ENCODE measurements at places on chromosomes 3 and 15. TPM values are rescaled to one million over a fixed set of nuclear protein-coding genes. Genes with fewer than 3 reads are reported as not detected.

- DNase-seq, result no peak
These were observed 74.3 kb downstream of the TJP1 start for GRCh38 chr15:29747837-29748417.

DNA sequence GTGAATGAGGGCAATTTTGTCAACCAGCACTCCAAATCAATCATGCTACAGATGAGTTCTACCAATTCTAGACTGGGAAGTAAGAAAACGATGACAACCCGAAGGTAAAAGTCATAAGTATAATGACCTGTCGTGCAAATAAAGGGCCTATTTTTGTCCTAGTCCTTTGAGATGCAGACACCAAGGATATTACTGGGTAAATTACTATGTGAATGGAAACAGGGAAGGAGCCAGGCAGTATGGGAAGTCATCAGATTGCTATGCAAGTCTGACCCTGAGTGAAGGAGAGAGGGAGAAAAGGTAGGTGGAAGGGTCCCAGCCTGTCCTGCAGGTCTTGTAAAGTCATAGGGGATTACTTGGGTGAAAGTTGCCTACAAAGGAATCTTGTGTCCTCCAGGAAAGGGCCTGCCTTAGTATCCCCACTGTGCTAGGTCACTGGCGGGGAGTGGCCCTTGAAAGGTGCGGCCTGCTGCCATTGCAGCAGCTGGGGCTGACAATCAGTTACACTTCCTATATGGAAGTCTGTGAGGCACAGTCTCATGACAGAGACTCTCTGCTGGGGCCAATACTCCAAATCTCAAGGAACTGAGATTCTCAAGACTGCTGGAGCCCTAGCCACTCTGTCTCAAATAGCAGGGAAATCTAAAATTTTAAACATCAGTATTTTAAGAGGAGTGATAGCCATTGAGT, 149.9 kb upstream of the SLC2A2 start:
- no peak for DNase-seq

GRCh38 chr15:56736308-56736707, 3.0 kb upstream of the ZNF280D start:
- DNase-seq, result no peak

DNA sequence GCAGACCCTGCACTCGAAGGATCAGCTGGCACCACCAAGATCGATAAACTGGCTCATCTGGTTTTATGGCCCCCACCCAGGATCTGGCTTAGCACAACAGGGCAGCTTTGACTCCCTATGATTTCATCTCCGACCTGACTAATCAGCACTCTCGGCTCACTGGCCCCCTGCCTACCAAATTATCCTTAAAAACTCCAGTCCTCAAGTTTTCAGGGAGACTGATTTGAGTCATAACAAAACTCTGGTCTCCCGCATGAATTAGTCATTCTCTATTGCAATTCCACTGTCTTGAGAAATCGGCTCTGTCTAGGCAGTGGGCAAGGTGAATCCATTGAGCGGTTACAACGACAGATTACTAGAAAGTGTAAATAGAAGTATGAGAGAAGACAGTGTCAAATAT, 521.9 kb upstream of the RGMA start:
- no peak for DNase-seq

DNA sequence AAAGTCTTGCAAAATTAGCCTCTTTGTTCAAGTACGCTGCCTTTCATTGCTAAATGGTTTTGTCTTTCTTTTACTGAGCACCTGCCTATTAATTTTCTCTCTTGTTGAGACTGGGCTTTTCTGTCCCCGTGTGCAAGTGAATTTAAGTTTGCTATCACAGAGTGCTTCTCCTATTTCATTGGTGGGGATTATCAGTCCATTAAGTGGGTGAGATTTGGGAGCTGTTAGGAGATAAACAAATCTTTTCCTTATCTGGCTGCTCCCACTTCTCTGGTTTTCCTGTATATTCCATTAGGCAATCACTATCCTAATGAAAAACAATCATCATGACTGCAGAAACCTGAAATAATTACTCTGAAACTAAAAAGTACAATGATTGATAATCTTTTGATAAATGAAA, 254.2 kb downstream of the NR1D2 start:
- no peak for DNase-seq

- no peak for DNase-seq
These were observed 56.2 kb downstream of the AAGAB start for GRCh38 chr15:67198157-67198754.

- DNase-seq, result no peak
These were observed 1.4 kb downstream of the FEZF2 start for GRCh38 chr3:62371720-62372591.

DNA sequence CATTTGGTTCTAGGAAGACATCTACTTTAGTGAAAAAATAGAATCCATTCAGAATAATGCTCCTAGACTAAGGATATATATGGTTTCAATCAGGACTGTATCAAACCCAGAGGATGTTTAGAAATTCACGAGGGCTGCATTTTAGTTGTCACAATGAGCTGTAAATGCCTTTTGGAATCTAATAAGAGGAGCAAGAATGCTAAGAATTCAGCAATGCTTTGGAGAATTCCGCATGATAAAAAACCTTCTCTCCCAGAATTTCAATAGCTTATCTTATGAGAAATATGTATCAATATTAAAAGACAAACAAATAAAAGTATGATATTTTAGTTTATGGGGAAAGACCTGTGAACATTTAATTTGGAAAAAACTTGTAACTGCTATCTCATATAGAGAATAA, 885.1 kb downstream of the ZPLD1 start:
- no peak for DNase-seq

GRCh38 chr3:36906504-36907149, 38.2 kb downstream of the TRANK1 start:
- DNase-seq, result no peak

DNA sequence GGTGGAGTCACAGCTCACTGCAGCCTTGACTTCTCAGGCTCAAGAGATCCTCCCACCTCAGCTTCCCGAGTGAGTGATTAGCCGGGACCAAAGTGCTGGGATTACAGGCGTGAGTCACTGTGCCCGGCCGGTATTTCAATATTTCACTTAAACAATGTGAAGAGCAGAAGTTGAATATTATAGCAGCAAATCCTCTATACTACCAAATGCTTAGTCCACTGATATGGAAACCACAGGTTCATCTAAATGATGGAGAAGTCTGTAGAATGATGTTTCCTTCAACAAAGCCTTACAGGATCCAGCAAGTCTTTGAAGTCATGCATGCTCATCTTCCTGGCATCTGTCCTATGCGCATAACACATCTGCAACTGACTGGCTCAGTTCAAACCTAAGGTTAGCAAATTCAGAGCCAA, 20.3 kb upstream of the UACA start:
- DNase-seq, result no peak

GRCh38 chr3:48186631-48187300, 1.5 kb downstream of the CDC25A start:
- DNase-seq, result no peak

GRCh38 chr3:62011666-62012065, 361.7 kb downstream of the FEZF2 start:
- no peak for DNase-seq

Gene ARL14
- total RNA-seq, result not detected

Gene CHDH
- 7.1 TPM for total RNA-seq

Gene IL5RA
- total RNA-seq, result 0.59 TPM

Gene MESP2
- total RNA-seq, result not detected

Gene ECT2
- 9.0 TPM for total RNA-seq

Gene DUSP7
- total RNA-seq, result 15.0 TPM

Data from tibial nerve (tissue), 4 donors.